ENCODE measurements at places on chromosomes 5 and 9.

- no peak for DNase-seq
Observed at GRCh38 chr9:37512437-37512836, 26.7 kb downstream of the POLR1E start.

GRCh38 chr5:116409591-116410296 lies 164.9 kb downstream of the SEMA6A start:
- DNase-seq: no peak

GRCh38 chr5:32098291-32098690 lies 75.8 kb downstream of the GOLPH3 start:
- DNase-seq: no peak

- DNase-seq: no peak
Observed at GRCh38 chr5:154801083-154801482, 45.9 kb downstream of the LARP1 start.

DNA sequence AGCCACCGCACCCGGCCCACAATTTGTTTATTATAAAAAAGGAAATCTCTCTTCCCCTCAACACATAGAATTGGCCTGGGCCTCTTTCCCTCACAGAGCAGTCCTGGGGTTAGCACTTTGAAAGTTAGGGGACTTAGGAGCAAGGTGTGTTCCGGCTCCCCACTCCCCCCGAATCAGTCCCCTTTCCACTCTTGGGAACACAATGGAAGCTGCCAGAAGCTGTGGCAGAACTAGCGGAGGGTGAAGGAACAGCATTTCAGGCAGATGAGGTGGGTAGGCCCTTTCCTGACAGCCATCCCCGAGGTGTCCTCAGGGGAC lies 16.4 kb upstream of the C5orf47 start:
- no peak for DNase-seq

- DNase-seq: no peak
Observed at GRCh38 chr5:59209758-59210359, 627.0 kb downstream of the RAB3C start.

- no peak for DNase-seq
Observed at GRCh38 chr5:160667160-160667559, 184.9 kb downstream of the ATP10B start.

- no peak for DNase-seq
Observed at GRCh38 chr9:125579030-125579932, 127.7 kb downstream of the MAPKAP1 start.

DNA sequence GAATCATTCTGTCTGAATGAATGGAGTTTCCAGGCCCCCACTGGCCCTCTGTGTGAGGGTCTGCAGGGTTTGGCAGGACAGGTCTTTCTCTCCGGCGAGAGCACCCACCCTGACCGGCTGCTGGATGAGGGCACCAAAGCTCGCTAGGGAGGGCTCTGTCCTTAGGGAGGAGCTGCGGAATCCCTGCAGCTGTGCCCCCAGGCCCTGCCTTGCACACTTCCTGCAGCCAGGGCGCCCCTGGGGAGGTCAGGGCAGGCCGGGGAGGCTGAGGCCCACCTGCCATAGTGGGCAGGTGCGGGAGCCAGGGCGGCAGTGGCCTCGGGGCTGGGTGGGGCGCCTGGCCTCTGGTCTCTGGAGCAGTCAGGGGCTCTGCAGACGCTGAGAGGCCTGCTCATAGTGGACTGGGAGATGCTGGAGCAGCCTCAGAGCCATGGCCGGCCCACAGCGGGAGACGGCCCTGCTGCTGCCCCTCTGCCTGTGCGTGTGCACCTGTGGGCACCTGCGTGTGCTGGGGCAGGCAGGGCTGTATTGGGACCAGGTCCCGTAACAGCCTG lies 36.1 kb downstream of the EXOC3 start:
- no peak for DNase-seq

All from right forelimb (tissue), 1 donor.